Ovary (tissue), 10 donors: ENCODE measurements at places on chromosomes 13 and 19.
A peak's percentile ranks its signal among the peaks of the same experiment; 100 is the strongest.

- no peak for DNase-seq
Measured at GRCh38 chr19:37572203-37572602, 22.4 kb downstream of the ZNF571 start.

GRCh38 chr13:113917594-113918371 is 53.9 kb upstream of the GAS6 start:
- no peak for DNase-seq

DNA sequence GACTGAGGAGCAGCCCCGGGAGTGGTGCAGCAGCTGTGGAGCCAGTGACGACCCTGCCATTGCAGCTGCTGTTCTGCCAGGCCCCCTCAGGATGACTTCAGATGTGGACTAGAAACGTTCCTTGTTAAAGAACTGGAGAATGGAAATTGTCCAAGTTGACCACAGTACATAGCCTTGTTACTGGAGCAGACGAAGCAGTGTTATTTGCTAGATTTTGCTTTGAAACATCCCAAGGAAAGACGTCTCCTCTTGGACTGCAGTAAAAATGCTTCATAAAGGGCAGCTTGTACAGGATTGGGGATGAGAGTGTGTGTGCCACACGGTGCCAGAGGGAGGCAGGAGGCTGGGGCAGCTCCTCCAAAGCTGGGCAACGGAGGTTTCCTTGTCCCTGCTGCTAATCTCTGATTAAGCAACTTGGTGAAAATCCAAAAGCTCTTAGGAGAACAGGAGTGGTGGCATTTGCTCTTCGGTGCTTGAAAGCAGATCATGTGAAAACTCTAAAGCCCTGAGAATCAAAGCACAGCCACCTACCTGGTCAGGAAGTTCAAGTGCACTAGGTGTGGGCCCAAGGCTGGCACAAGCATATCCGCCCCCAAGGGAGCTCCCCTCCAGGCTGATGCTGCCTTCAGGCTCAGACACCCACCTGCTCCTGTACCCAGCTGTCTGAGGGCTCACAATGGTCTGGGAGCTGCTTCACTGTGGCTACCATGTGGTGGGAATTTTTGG is 34.5 kb downstream of the SHISA2 start:
- DNase-seq = no peak

- no peak for DNase-seq
Measured at GRCh38 chr19:28403690-28404089, 809.3 kb downstream of the UQCRFS1 start.

DNA sequence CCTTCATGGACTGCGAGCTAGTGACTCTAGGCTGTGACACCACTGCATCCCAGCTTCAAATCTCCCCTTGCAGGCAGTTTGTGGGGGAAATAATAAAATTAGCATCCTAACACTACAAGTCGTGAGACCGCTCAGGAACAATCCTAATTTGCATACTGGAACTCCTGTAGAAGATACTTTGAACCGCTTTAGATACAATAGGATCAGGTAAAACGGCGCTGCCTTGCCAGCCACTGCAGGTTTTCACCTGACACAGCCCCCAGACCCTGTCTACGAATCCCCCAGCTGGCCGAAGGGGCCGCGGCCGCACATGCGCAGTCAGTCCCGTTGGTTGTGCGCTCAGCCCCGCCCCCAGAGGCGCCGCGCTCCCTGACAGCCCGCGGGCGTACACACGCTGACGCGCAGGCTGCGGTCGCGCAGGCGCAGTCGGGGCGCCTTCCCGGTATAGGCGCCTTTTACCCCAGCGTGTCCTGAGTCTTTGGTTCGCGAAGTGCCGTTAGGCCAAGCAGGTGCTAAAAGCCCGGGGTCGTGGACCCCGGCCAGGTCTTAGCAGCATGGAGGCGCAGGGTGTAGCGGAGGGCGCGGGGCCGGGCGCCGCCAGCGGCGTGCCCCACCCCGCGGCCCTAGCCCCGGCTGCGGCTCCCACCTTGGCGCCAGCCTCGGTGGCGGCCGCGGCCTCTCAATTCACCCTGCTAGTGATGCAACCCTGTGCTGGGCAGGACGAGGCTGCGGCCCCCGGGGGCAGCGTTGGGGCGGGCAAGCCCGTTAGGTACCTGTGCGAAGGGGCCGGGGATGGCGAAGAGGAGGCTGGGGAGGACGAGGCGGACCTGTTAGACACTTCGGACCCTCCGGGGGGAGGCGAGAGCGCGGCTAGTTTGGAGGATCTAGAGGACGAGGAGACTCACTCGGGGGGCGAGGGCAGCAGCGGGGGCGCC is at the start of gene RFXAP:
Gene RFXAP (plus strand): TSS at position 419 of the 935 bp plus-strand sequence. CDS start 136 bp downstream, at position 555.
- peak; percentile 94 for DNase-seq
